AG20443 (cell line): ENCODE measurements at places on chromosomes 16 and 17.

DNA sequence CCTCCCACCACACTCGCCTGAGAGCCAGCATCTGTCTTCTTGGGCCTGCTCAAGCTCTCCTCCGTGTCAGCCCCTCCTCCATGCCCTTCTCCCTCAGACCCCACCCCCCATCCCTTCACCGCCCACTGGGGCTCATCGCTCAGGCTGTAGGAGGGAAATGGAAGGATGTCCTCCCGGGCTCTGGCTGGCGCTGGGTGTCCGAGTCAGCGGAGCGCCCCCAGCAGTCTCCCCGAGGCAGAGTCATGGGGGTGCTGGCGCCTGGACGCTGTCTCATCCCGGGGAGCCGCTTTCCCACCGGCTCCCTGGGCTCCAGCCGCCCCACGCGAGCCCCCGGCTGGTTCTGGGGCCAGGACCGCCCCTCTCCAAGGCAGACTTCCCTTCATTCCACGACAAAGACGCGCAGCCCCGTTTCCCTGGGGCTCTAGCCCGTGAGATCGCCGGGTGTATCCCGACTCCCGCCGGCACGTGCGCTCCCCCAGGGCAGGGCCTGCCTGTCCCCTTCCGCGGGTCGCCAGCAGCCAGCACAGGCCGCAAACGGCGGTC lies 428 bp upstream of the ANTKMT start:
- DNase-seq: peak; percentile 66

DNA sequence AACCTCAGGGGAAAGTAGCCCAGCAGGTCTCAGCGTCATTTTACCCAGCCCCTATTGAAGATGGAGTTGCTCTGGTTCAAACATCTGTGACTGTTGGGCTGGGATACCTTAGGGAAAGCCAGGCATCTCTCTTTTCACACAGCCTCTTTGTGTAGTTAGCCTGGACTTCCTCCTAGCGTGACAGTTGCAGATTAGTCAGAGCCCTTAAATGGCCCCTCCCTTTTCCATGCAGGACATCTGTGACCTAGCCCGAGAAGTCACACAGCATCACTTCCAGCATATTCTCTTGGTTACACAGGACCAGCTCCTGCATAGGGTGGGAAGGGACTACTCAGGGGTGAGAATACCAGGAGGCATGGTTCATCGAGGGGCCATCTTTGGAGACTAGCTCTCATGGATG lies 375.0 kb upstream of the RBFOX1 start:
- no peak for DNase-seq

GRCh38 chr17:37518826-37519225 lies 29.1 kb downstream of the DUSP14 start:
- DNase-seq: no peak

DNA sequence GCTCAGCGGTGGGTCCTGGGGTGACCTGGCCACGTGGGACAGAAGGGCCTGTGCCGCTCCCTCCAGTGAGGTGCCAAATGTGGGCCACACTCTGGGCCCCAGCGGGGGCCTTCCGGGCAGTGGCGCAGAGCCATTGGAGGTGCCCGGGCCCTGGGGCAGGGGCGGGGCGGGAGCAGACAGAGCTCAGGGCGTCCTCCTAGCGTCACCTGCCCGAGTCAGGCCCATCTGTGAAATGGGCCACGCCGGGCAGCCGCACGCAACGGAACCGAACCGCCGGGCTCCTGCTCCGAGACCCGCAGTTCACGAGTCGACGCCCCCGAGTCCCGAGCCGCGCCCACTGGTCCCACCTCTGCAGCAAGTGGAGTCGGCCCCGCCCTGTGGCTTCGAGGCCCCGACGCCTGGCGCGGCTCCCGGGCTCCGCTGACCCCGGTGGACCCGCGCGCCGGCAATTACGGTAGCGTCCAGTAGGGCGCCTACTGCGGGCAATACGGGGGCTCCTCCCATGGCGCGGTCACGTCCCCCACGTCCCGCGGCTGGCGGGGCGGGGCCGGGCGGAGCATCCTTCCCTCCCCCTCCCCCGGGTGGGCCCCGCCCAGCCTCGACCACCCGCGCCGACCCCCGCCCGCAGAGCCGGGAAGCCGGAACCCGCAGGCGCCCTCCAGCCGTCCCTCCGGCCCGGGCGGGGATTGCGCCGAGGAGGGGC lies 1.9 kb downstream of the SLC16A3 start:
- peak; percentile 93 for DNase-seq

DNA sequence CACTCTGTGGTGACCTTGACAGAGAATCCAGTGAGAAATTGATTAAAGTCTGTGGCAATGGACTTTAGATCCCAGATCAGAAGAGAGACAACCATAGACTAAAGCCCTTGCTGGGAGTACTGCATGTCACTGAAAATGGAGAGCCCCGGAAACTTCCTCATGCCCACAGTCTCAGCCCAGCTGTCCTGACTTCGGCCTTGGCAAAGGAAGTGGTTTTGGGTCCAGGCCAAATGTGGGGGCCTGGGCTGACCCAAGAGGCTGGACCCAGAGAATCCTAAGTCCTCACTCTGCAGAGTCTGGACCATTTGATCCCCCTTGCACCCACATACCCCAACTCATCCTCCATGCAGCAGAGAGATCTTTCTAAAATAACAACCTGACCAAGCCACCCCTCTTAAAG lies 4.7 kb upstream of the BEAN1 start:
- DNase-seq: no peak

DNA sequence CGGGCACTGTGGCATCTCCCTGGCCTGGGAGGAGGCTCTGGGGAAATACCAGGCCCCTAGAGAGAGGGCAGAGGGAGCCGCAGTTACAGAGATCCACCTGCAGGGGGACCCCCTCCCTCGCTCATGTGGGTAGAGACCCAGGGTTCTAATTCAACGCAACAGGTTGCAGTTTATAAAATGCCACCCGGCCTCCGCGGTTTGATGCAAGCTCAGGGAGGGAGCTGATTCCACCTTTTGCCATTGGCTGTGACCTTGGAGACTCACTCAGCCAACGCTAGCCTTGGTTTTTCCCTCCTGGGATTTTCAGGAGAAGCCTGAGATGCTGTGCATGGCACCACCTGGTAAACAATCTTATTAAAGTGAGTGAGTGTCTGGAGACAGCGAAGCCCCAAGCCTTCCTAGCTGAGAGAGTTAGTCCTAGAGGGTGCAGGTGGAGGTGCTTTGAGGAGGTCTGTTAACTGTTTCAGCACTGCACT lies 12.1 kb downstream of the TTLL6 start:
- DNase-seq: peak; percentile 84

DNA sequence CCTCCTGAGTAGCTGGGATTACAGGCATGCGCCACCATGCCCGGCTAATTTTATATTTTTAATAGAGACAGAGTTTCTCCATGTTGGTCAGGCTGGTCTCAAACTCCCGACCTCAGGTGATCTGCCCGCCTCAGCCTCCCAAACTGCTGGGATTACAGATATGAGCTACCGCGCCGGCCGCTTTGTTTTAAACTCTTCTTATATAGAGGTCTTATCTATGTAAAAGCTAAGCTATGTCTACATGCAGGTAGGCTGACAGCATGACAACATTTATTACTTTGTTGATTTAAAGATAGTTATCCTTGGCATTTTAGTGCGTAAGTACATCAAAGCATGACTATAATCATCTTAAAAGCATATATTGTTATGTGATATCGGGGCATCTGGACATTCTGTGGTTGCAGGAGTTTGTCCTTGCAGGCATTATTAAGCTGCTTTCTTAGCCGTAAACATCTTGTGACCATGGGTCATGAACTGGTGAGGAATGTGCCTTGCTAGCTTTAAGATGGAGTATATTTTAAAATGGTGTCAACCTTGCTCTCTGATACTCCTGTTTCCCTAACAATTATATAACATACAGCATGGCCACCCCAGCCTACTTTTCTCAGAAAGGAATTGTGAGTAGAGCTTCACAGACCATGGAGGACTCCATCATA lies 45.8 kb upstream of the TAOK1 start:
- no peak for DNase-seq

- DNase-seq: no peak
Observed at GRCh38 chr17:65473985-65474384, 87.5 kb downstream of the AXIN2 start.

GRCh38 chr17:28661635-28662526 lies at the start of the genes SDF2 and SUPT6H:
Gene SDF2 (minus strand): TSS chr17:28661906. CDS start chr17:28661876, 30 bp downstream.
Gene SUPT6H (plus strand): TSS chr17:28662205. CDS start chr17:28673402, 11,197 bp downstream.
- DNase-seq: peak; percentile 96

- no peak for DNase-seq
Observed at GRCh38 chr17:19534562-19535149, 1.0 kb downstream of the SLC47A1 start.

DNA sequence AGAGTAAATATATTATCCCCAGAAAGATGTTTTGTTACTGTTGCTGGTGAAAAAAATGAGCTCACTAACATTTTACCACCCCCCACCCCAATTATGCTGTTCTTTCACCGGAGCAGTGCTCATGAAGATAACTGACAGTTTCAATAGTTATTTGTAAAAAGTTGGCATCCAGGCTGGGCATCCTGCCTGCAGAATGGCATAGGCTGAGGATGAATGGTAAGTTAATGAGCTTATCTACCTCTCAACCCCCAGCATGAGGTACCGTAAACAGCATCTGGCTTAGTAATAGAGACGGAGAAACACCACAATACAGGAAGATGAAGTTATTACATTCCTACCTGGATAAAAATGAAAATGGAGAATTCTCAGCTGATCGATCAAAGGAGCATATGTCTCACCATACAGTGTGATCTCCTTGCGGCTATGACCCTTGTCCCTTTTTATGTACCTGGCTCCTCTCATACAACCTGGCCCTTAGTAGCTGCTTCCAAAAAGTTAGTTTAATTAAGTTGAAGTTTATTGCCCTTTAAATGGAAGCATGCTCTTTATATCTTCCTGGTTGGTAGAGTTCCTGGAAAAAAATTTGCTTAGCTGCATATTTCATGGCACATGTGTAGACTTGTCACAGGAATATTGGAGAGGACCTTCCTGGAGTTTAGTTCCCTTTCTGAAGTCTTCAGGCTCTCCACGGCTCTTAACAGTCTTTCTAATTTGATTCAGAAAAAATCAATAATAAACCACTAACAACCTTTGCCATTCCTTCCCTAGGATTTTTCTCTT lies 61.2 kb upstream of the MPHOSPH6 start:
- DNase-seq: no peak

GRCh38 chr17:2312736-2313135 lies 9.0 kb downstream of the SRR start:
- DNase-seq: no peak

- DNase-seq: no peak
Observed at GRCh38 chr17:44037471-44037870, 22.7 kb upstream of the TMEM101 start.

DNA sequence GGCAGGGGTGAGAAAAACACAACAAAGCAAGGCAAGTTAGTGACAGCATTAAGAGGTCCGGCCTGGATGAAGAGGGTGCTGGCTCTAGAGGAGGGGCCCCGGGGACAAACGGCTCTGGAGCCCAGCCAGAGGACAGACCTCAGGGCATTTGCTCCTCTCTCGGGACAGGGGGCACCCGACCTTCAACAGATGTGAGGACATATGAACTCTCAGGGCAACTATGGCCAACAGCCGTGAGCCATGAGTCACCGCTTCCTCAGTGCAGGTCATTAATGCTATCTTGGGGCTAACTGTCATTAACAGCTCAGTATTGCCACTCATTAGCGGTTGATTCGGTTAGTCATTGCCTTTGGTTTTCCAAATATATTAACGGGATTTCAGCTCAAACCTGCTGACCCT lies 9.7 kb upstream of the ARL5C start:
- DNase-seq: no peak

DNA sequence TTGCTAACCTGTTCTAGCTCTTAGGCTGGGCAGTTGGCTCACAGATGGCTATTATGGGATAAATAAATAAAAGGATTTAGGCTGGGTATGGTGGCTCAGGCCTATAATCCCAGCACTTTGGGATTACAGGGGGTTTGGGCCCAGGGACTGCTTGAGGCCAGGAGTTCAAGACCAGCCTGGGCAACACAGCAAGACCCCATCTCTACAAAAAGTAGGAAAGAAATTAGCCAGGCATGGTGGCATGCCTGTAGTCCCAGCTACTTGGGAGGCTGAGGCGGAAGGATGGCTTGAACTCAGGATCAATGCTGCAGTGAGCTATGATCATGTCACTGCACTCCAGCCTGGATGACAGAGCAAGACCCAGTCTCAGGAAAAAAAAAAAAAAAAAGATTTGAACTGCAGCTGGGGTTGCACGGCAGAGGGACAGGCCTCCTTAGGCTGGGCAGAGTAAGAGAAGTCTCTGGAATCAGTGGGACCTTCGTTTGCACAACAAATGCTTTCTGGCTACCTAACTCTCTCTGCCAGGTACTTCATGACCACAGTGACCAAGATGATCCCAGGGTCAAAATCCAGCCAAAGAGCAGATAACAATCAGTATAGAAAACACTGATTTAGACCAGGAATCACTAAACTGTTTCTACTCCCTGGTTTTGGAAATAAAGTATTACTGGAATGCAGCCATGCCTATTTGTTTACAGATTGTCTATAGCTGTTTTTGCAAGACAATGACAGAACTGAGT lies 6.8 kb downstream of the RUSF1 start:
- DNase-seq: no peak

DNA sequence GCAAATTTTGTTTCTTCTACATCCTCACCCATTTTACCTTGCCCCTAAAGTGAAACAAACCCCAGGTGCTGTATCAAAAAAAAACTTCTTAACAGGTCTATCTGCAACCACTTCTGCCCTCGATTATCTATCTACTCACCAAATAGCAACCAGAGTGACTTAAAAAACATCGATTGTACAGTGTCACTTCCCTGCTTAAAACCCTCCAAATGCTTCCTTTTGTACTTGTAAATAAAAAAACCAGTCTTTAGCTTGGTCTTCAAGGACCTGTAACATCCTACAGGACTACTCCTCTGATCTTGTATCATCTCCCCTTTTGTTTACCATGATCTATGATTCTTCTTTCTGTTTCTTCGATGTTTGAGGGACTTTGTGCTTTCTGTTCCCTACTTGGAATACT lies 82.7 kb upstream of the CORO6 start:
- DNase-seq: no peak

DNA sequence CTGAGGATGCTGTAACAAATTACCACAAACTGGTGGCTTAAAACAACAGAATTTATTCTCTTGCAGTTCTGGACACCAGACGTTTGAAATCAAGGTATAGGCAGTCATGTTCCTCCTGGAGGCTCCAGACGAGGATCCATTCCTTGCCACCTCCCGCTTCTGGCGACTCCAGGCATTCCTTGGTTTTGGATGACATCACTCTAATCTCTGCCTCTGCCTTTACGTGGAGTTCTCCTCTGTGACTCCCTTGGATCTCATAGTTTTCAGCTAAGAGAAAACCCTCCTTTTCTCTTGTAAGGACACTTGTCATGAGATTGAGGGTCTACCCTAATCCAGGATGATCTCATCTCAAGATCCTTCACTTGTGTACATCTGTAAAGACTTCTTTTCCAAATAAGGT lies 31.4 kb upstream of the HS3ST3B1 start:
- peak; percentile 24 for DNase-seq

- DNase-seq: no peak
Observed at GRCh38 chr17:32699247-32699646, 177.7 kb downstream of the MYO1D start.

GRCh38 chr17:79838522-79839274 lies 542 bp downstream of the CBX4 start:
- DNase-seq: peak; percentile 56
